A673 (cell line): ENCODE measurements at places on chromosomes 7 and 10.

DNA sequence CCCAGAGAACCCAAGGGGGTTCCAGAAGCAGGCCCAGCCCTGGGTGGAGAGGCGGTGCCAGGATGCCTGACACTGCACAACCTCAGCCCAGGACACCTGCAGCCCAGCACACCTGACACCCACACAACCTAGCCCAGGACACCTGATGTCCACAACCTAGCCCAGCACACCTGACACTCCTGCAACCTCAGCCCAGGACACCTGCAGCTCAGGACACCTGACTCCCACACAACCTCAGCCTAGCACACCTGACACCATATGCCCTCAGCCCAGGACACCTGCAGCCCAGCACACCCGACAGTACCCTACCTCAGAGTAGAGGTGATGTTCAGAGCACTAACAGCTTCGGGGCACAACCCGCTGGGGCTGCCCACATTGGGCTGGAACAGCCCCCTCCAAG is 87.3 kb downstream of the PAXIP1 start:
- DNase-seq, result no peak

DNA sequence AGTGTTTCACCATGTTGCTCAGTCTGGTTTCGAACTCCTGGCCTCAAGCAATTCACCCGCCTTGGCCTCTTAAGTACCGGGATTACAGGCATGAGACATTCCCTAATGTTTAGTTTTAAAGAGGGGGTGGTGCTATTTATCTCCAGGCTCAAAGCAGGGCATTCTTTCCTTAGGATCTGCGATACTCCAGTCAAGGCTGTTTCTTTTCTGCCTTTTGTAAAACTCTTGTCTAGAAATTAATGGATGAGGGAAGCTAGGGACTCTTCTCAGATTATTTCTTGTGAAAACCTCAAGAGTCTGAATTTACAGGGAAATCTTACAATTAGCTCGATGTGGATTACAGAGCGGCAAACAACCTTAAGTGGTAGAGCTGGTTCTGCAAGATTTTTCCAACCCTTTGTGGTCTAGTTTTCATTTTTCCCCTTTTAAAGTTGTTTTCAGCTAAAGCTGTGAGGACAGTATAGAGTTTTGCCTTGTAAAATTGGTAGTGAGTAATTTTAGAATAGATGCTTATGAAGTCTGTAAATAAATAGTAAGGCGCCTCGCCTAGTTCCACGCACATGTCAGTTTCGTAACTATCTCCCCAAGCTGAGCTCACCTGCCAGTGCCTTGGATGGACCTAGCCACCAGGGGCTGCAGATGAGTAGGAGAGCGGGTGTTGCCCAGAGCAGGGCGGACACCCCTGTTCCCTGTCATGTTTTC is 53.1 kb downstream of the CUX1 start:
- no peak for DNase-seq

DNA sequence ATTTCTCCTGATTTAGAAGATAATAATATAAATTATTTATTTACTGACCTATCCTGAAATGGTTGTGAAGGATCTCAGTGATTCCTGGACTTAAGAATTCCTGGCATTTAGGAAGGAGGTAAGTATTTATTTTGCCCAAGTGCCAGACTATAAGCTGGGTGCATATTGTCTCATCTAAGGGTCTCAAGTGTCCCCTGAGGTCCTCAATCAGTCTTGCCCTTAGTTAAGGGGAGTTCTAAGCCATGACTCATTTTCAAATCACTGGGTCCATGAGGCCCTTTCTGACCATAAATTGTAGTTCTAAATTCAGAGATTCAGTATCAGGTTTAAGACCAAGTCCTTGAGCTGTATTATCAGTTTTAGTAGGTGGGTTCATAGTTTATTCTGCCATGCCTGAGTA is 251.6 kb upstream of the MEOX2 start:
- no peak for DNase-seq

GRCh38 chr7:74544706-74545469 is 91.2 kb downstream of the GTF2IRD1 start:
- DNase-seq, result peak; percentile 52

- DNase-seq, result no peak
These were observed 18.5 kb downstream of the TMEM72 start for GRCh38 chr10:44929356-44930255.

GRCh38 chr10:48442809-48443177 is 136.3 kb downstream of the MAPK8 start:
- DNase-seq, result no peak
